Sigmoid colon (tissue), 7 donors: ENCODE measurements at places on chromosomes 5 and 9. TPM values are rescaled to one million over a fixed set of nuclear protein-coding genes. Genes with fewer than 3 reads are reported as not detected.

DNA sequence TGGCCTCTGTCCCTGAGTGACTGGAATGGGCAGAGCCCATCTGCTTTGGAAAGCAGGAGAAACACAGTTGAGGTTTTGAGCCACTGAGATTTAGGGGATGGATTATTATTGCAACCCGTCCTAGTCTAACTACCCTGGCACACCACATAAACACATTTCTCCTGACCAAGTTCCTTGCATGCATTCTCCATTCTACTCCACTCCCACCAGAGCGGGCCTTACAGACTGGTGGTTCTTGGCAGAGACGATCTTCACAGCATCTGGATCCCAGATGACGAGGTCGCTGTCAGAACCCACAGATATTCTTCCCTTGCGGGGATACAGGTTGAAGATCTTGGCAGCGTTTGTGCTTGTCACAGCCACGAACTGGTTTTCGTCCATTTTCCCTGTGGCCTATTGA, 111.0 kb downstream of the DPYSL3 start:
- no peak overlapping the region for H3K4me3 ChIP-seq
- peaks cover 86% of the 10 kb centered on the region for H3K36me3 ChIP-seq
- no peaks in the 10 kb centered on the region for H3K27me3 ChIP-seq
- H3K27ac ChIP-seq = no peak overlapping the region
- DNase-seq = no peak
- H3K4me1 ChIP-seq = peaks cover 12% of the 10 kb centered on the region

DNA sequence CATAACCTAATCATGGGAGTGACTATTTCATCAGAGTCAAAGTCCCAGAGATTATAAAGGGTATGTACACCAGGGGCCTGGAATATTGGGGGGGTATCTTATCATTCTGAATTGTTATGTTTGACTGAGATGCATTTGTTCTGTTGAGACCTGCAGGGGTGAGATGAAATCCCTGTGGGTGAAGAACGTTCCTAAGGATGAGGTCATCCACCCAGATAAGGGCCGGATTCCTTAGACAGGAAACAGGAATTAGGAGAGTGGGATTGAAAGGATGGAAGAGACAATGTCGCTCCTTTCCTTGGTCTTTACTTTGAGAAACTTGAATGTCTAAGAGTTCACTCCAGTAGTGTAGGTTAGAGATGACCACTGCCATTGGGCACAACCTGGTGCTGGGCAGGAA, 54.7 kb downstream of the GAS1 start:
- no peak overlapping the region for H3K4me3 ChIP-seq
- no peak overlapping the region for H3K27ac ChIP-seq
- H3K27me3 ChIP-seq = no peaks in the 10 kb centered on the region
- no peaks in the 10 kb centered on the region for H3K4me1 ChIP-seq
- H3K36me3 ChIP-seq = no peaks in the 10 kb centered on the region
- DNase-seq = no peak

- no peak for DNase-seq
- H3K27me3 ChIP-seq = no peaks in the 10 kb centered on the region
- H3K4me1 ChIP-seq = no peaks in the 10 kb centered on the region
- H3K36me3 ChIP-seq = peaks cover 60% of the 10 kb centered on the region
- no peak overlapping the region for H3K27ac ChIP-seq
Measured at GRCh38 chr9:135821116-135821515, 86.2 kb downstream of the CAMSAP1 start.

The RXRA gene
- polyA plus RNA-seq = 50.8 TPM

DNA sequence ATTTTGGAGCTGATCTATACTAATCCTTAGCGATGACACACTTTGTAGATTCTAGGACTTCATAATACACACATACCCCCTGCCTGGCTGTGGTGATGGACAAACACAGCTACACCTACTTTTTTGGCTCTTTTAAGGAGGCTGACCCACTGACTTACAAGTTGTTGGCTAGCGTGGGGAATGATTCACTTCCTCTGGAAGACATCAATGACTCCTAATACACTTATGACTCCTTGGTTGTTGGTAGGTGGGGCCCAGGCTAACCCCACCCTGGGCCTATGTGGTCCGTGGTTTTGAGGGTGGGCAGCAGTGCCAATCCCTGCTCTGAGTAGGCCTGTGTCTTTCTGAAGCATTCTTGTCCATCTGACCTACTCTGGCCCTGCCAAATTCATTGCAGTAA, 144.4 kb downstream of the SLC12A2 start:
- no peak overlapping the region for H3K27ac ChIP-seq
- no peak overlapping the region for H3K4me3 ChIP-seq
- no peak for DNase-seq
- H3K27me3 ChIP-seq = no peaks in the 10 kb centered on the region
- H3K36me3 ChIP-seq = no peaks in the 10 kb centered on the region

DNA sequence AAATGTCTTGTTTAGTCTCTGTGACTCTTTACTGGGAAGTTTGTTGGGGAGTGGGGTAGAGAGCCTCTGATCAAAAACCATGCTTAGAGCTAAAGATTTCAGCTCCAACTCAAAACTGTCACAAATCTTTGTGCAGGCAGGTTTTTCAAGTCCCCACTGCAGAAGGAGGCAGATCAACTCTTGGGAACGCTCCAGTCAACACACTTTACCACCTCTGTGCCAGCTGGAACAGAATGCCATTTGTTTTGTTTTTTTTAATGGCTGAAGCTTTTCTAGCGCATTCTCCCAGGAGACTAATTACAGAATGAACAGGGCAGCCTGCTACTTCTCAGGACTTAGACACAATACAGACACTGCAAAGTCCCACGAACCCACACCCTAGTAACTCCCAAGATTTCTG, 17.9 kb upstream of the LHX6 start:
- no peak for DNase-seq
- no peak overlapping the region for H3K27ac ChIP-seq
- H3K4me1 ChIP-seq = no peaks in the 10 kb centered on the region
- no peak overlapping the region for H3K4me3 ChIP-seq

GRCh38 chr9:127972236-127972871, 8.4 kb downstream of the EEIG1 start:
- H3K36me3 ChIP-seq = no peaks in the 10 kb centered on the region
- no peak overlapping the region for H3K4me3 ChIP-seq
- peak overlapping the region; percentile 96 for H3K27ac ChIP-seq

The MLANA gene
- polyA plus RNA-seq = not detected

DNA sequence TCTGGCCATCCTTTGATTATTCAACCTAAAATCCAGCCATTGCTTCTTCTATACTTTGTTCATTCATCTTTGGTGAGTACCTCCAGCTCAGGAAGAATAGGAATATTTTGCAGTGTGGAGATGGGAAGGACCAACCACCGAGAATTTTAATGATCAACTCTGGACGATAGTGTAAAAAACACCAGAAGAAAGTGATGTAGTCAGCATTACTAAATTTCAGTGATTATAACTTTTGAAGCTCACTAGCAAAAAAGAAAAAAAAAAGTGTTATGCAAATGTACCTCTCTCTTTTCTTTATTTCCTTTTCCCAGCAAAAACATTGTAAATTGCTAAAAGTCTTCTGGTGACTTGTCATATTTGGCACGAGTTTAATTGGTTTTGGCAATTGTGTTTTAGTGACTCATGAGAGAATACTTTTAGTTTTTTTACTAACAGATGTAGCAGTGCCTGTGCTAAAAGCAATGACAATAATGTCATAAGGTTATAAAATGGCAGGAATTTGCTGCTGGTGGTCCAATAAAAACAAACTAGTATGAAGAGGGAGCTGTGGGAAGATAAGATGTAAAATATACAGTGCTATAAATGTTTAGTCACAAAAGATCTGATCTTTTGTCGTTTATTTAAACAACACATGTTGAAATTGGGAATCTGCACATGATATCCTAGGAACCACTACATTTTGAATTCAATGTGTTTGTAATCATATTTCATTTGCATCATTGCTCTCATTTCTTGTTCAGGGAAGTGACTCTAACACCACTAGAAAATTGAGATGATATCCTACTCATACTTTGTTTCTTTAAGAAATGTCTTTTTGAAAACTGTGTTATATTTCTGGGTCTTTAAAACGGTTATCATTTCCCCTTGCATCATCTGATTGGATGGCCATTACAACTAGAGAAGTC, 81.3 kb upstream of the ERCC6L2 start:
- DNase-seq = no peak
- H3K27me3 ChIP-seq = no peaks in the 10 kb centered on the region
- H3K4me1 ChIP-seq = peaks cover 9% of the 10 kb centered on the region
- H3K4me3 ChIP-seq = no peak overlapping the region
- H3K36me3 ChIP-seq = no peaks in the 10 kb centered on the region
- peak overlapping the region; percentile 2 for H3K27ac ChIP-seq

DNA sequence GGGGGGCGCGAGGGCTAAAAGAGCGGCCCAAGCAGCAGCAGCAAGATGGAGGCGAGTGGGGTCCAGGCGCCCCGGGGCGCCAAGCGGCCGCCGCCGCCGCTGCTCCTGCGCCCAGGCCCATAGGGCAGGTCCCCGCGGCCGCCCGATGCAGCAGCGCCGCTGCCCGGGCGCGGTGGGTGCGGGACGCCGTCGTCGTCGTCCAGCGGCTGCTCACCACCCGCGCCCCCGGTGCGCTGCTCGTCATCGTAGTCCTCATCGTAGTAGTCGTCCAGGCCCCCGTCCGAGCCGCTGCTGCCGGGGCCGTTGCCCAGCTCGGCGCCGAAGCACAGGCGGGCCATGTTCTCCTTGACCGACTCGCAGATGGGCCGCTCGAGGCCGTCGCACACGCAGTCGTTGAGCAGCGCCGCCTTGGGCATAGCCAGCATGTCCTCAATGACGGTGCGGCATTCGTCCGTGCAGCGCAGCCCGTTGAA, 1.5 kb downstream of the GAS1 start:
- H3K27me3 ChIP-seq = no peaks in the 10 kb centered on the region
- peak; percentile 73 for DNase-seq
- H3K36me3 ChIP-seq = peaks cover under 1% of the 10 kb centered on the region

The DBH gene
- not detected for polyA plus RNA-seq

- no peak overlapping the region for H3K4me3 ChIP-seq
- H3K4me1 ChIP-seq = peaks cover 14% of the 10 kb centered on the region
- no peak overlapping the region for H3K27ac ChIP-seq
- DNase-seq = no peak
Measured at GRCh38 chr5:138245717-138246116, 28.7 kb downstream of the GFRA3 start.

DNA sequence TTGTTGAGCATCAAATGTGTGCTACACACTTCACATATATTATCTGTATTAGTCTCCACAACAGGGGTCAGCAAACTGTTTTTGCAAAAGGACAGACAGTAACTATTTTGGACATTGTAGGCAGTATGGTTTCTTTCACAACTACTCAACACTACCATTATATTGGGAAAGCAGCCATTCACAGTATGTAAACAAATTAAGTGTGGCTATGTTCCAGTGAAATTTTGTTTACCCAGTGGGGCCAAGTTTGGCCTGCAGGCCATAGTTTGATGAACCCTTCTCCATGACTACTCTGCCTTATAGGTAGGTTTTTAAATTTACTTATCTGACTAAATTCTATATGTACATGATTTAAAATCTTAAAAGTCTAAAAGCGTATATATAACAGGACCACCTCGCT, 13.0 kb upstream of the FAM151B start:
- H3K27ac ChIP-seq = no peak overlapping the region
- no peak for DNase-seq
- H3K36me3 ChIP-seq = peaks cover 25% of the 10 kb centered on the region
- no peak overlapping the region for H3K4me3 ChIP-seq

The SECISBP2 gene
- 21.0 TPM for polyA plus RNA-seq

DNA sequence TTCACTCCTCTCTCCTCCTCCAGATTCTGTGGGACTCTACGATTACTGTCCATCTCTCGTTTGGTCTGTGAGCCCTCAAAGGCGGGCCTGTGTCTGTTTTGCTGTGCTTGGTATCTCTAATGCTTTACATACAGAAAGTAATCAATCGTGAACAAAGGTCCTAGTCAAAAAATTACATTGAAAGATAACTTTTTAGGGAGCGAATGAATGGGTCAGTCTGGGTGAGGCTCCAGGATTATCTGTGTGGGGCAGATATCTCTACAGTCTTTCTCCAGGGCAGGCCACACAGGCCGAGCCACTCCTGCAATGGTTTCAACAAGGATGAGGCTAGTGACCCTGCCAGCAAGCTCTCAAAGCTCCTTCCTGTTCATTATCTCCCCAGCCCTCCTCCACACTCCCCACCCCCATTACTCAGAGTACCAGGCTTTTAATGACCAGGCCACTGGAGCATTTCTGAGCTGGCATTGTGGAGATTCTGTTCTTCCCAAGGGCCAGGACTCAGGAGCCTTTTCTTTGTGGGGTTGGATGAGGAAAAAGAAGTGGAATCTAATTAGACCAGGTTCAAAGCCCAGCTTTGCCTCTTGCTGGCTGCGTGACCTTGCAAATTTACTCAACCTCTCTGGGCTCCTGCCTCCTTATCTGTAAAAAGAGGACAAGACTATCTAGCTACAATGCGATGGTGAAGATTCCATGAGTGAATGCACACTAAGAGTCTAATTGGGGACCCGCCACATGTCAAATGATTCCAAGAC, 10.2 kb downstream of the CORO2A start:
- H3K4me3 ChIP-seq = no peak overlapping the region
- H3K27me3 ChIP-seq = no peaks in the 10 kb centered on the region
- no peaks in the 10 kb centered on the region for H3K36me3 ChIP-seq
- H3K27ac ChIP-seq = no peak overlapping the region

The PCDHA11 gene
- polyA plus RNA-seq = not detected

DNA sequence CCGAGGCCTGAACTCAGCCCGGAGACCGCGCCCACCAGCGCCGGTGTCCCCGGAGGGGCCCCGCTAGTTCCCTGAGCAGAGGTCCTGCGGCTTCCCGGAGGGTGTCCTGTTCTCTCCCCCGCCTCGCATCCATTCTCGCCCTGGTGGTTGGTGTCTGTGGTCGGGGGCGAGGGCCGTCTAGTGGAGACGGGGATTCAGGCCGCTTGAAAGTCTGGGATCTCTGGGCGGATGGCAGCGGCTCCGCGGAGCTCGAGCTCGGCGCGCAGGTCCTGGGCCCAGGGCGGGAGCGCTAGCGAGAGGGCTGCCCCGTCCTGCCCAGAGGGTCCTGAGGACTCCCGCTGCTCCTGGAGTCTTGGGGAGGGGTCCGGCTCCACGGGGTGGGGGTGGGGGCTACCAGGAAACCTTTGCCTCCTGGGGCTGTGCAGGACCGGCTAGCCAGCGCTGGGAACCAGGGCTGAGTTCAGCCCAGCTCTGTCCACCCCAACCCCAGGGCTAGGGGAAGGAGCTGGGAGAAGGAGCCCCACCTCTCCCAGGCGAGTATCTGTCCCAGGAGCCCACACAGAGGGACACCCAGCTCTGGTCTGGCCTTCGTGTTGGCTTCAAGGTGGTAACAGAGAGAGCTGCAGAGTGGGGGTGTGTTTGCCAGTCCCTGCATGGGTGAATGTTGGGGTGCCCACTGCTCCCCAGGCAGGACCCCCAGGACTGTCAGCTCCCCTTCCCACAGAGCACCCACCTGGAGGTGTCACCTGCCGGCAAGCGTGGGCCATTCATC, 4.0 kb downstream of the TOR4A start:
- no peaks in the 10 kb centered on the region for H3K36me3 ChIP-seq
- peaks cover 17% of the 10 kb centered on the region for H3K27me3 ChIP-seq
- no peak for DNase-seq
- H3K27ac ChIP-seq = no peak overlapping the region
- peaks cover 28% of the 10 kb centered on the region for H3K4me1 ChIP-seq
- no peak overlapping the region for H3K4me3 ChIP-seq

The ORM2 gene
- polyA plus RNA-seq = not detected
